Subcutaneous preadipocyte (primary cell): ENCODE measurements at places on chromosomes 6 and 20. TPM values are rescaled to one million over a fixed set of nuclear protein-coding genes. Genes with fewer than 3 reads are reported as not detected.

The PBOV1 gene
- not detected in 2 replicates for total RNA-seq

The GRIK2 gene
- total RNA-seq: 0.20 TPM in 1 of 2 replicates, not detected in the other

The GABRR1 gene
- total RNA-seq: not detected in 2 replicates

The RBM24 gene
- total RNA-seq: 0.59 TPM in 1 of 2 replicates, not detected in the other

The GRM1 gene
- under 0.01 TPM in 2 replicates for total RNA-seq

The LRFN2 gene
- not detected in 2 replicates for total RNA-seq

The STMND1 gene
- total RNA-seq: not detected in 2 replicates
